ENCODE measurements at places on chromosomes 7 and 10.

GRCh38 chr7:111866787-111867186 lies 304.5 kb upstream of the IMMP2L start:
- no peak for DNase-seq

GRCh38 chr7:151051108-151051507 lies 2.8 kb downstream of the ASIC3 start:
- DNase-seq: no peak

- DNase-seq: no peak
These were observed 3.9 kb upstream of the GPER1 start for GRCh38 chr7:1083729-1084657.

GRCh38 chr10:3169271-3169670 lies 3.3 kb downstream of the PITRM1 start:
- no peak for DNase-seq

DNA sequence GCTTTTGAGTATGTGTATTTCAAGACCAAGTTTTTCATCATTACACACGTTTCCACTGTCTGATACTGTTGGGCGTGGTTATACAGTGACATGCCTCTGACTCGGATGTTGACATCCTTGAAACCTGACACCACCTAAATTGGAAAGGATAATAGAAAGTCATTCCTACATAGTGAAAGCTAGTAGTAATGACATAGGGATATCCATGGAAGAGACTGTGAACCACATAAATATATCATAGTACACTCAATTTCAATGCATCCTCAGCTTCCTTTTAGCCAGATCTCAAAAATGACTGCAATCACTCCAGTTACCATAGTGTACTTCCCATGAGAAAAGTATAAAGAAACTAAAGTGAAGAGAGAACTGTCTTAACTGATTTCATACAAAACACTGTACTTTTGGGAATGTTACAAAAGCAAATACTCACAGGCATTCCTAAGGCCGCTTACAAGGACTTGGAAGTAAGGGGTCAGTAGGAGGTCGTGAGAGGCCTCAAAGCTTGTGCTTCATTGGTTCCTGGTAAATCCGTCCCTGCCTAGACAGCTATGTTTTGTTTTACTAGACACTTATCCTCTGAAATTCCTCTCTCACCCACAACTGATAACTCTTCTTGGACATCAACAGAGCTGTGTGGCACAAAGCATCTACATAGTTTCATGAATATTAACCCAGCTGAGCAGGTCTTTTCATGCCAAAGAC lies 71.8 kb upstream of the VWDE start:
- DNase-seq: no peak

DNA sequence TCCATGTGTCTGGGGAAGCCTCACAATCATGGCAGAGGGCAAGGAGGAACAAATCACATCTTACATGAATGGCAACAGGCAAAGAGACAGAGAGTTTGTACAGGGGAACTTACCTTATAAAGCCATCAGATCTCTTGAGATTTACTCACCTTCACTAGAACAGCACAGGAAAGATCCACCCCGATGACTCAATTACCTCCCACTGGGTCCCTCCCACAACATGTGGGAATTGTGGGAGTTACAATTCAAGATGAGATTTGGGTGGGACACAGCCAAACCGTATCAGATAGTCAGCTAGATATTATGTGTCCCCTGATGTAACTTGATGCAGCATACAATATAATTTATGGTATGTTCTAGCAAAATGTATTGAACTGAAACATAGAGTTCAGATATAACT lies 14.1 kb upstream of the CEP41 start:
- no peak for DNase-seq

GRCh38 chr10:131620314-131620713 lies 280.5 kb upstream of the PPP2R2D start:
- no peak for DNase-seq

DNA sequence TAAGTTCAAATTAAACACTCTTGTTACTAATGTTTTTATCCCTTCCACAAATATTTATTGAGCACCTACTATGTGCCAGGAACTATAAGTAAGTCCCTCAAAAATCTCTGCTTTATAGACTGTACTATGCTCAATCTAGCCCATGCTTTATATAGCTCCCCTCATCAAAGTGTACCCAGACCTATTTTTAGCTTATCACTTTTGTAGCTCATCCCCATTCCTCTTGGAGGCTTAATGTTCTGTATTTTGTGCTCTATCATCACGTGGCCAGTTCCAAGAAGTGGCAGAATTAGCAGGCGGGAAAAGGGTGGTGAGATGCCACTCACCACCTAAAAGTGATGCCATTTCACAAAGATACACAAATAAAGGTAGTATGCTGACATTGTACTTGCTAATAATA lies 138.1 kb upstream of the BET1 start:
- DNase-seq: no peak

DNA sequence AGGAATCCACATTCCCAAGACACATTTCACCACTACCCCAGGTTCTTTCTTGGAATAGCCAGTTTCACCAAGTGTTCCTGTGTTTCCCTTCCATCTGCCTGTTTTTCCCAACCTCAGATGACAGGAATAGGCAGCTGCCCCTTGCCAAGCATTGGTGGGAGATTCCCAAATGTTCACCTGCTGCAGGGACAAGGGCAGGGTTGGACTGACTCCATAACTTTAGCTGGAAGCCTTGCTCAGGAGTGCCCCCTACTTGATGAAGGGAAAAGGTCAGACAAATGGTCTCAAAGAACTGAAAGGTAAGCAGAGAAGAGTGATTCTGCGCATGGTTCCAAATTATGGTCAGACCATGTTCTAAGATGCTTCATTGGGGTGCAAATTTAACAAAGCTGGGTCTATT lies 45.1 kb upstream of the LYZL1 start:
- DNase-seq: no peak

- no peak for DNase-seq
These were observed 8.1 kb downstream of the CYP26A1 start for GRCh38 chr10:93081834-93082233.
